ENCODE measurements at places on chromosomes 1 and 21. TPM values are rescaled to one million over a fixed set of nuclear protein-coding genes. Genes with fewer than 3 reads are reported as not detected.

The KRTAP13-1 gene
- total RNA-seq: not detected

The NCAM2 gene
- total RNA-seq: 3.9 TPM

The FAM151A gene
- not detected for total RNA-seq

The TRAF5 gene
- 6.5 TPM for total RNA-seq

The GRIK3 gene
- not detected for total RNA-seq

The MYBPHL gene
- total RNA-seq: not detected

The TFF3 gene
- 0.95 TPM for total RNA-seq

The WNT9A gene
- total RNA-seq: 2.8 TPM

The IFNAR2 gene
- 1.7 TPM for total RNA-seq

The AKR7A3 gene
- 0.43 TPM for total RNA-seq

The SLAMF7 gene
- total RNA-seq: not detected

The S100A7 gene
- total RNA-seq: not detected

The FALEC gene
- 1.6 TPM for total RNA-seq

The NAV1 gene
- total RNA-seq: 14.3 TPM

The CFHR5 gene
- total RNA-seq: not detected

The RHEX gene
- not detected for total RNA-seq

The AMY1B gene
- not detected for total RNA-seq

The HHIPL2 gene
- 2.1 TPM for total RNA-seq

The KIF17 gene
- total RNA-seq: 0.32 TPM

The PLPPR4 gene
- total RNA-seq: 0.17 TPM

The GIPC2 gene
- 0.09 TPM for total RNA-seq

The TCEA3 gene
- total RNA-seq: 20.2 TPM

The U2AF1 gene
- 15.1 TPM for total RNA-seq

The ANGPTL3 gene
- total RNA-seq: not detected

The PPM1J gene
- total RNA-seq: 0.26 TPM

The LDLRAD1 gene
- total RNA-seq: not detected

The TMEM81 gene
- 1.5 TPM for total RNA-seq

The ANGPTL1 gene
- 3.0 TPM for total RNA-seq

The LRRN2 gene
- total RNA-seq: 0.34 TPM

The IVL gene
- total RNA-seq: not detected

The LCE3E gene
- not detected for total RNA-seq

The GSTM4 gene
- 15.9 TPM for total RNA-seq

The LCE1F gene
- total RNA-seq: not detected

The CA14 gene
- not detected for total RNA-seq

The TSPAN1 gene
- not detected for total RNA-seq

The KRTAP20-4 gene
- total RNA-seq: not detected

The RSPO1 gene
- 0.16 TPM for total RNA-seq

The CD101 gene
- 0.60 TPM for total RNA-seq

The GPR37L1 gene
- not detected for total RNA-seq

The C1orf185 gene
- not detected for total RNA-seq

The C2CD4D gene
- not detected for total RNA-seq

The HNRNPR gene
- total RNA-seq: 79.9 TPM

The AUNIP gene
- total RNA-seq: 0.09 TPM

The SHISA4 gene
- total RNA-seq: 10.1 TPM

The OPRD1 gene
- total RNA-seq: not detected

The MYOM3 gene
- not detected for total RNA-seq

The MPZ gene
- 0.77 TPM for total RNA-seq

The AQP10 gene
- total RNA-seq: not detected

The CFHR2 gene
- total RNA-seq: not detected

Measured in bronchial smooth muscle cell (primary cell).